ENCODE measurements at places on chromosomes 3 and 15. TPM values are rescaled to one million over a fixed set of nuclear protein-coding genes. Genes with fewer than 3 reads are reported as not detected.

The CNTN3 gene
- not detected for total RNA-seq

GRCh38 chr15:70343961-70344621, 246.4 kb upstream of the TLE3 start:
- H3K4me3 ChIP-seq: no peak overlapping the region
- H3K27ac ChIP-seq: no peak overlapping the region
- no peaks in the 10 kb centered on the region for H3K4me1 ChIP-seq
- no peaks in the 10 kb centered on the region for H3K36me3 ChIP-seq

GRCh38 chr3:178658694-178659325, 122.6 kb downstream of the KCNMB2 start:
- H3K4me1 ChIP-seq: no peaks in the 10 kb centered on the region
- no peak overlapping the region for H3K4me3 ChIP-seq
- H3K27ac ChIP-seq: no peak overlapping the region
- no peak for DNase-seq
- H3K36me3 ChIP-seq: no peaks in the 10 kb centered on the region

DNA sequence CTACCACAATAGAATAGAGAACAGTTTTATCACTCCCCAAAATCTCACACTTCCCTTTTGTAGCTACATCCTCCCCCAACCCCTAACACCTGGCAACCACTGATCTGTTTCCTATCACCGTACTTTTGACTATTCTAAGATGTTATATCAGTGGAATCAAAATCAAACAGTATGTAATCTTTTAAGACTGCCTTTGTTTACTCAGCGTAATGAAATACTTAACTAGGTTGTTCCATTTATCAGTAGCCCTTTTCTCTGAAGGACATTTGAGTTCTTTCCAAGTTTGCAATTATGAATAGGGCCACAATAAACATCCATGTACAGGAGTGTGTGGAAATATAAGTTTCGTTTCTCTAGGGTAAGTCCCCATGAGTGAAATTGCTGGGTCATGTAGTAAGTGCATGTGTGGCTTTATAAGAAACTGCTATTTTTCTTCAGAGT, 372.3 kb downstream of the SV2B start:
- H3K4me1 ChIP-seq: peaks cover 38% of the 10 kb centered on the region
- H3K36me3 ChIP-seq: no peaks in the 10 kb centered on the region
- peak overlapping the region; percentile 55 for H3K27ac ChIP-seq
- H3K27me3 ChIP-seq: peaks cover 9% of the 10 kb centered on the region
- peak; percentile 54 for DNase-seq

DNA sequence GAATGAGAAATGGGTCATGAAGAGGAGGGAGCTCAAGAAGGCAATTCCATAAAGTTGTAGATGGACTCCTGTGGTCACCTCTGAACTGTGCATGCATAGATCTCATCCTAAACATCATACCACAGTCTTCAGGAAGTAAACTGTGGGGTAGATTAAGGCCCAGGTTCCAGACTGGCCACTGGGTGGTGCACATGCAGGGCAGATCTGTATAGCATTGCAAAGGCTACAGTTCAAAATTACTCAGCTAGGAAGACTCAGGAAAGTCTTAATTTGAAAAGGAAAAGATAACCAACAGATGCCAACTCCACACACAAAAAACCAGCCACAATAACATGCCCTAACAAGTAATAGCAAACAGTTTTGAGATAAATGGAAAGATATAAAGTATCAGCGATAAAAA, 20.3 kb downstream of the KY start:
- H3K27ac ChIP-seq: no peak overlapping the region
- peaks cover 2% of the 10 kb centered on the region for H3K27me3 ChIP-seq
- no peaks in the 10 kb centered on the region for H3K36me3 ChIP-seq
- no peak overlapping the region for H3K4me3 ChIP-seq

- H3K27ac ChIP-seq: peak overlapping the region; percentile 92
- DNase-seq: no peak
- peaks cover 34% of the 10 kb centered on the region for H3K36me3 ChIP-seq
- peak overlapping the region; percentile 29 for H3K4me3 ChIP-seq
- peaks cover 36% of the 10 kb centered on the region for H3K4me1 ChIP-seq
- no peaks in the 10 kb centered on the region for H3K27me3 ChIP-seq
These were observed 130.3 kb downstream of the NR1I2 start for GRCh38 chr3:119912220-119912619.

GRCh38 chr15:80142646-80143045, 10.2 kb upstream of the FAH start:
- peaks cover 3% of the 10 kb centered on the region for H3K36me3 ChIP-seq
- no peak overlapping the region for H3K27ac ChIP-seq
- no peaks in the 10 kb centered on the region for H3K4me1 ChIP-seq
- no peak overlapping the region for H3K4me3 ChIP-seq
- no peaks in the 10 kb centered on the region for H3K27me3 ChIP-seq

GRCh38 chr3:136984837-136985236, 27.1 kb downstream of the IL20RB start:
- no peaks in the 10 kb centered on the region for H3K27me3 ChIP-seq
- no peak overlapping the region for H3K4me3 ChIP-seq
- H3K27ac ChIP-seq: no peak overlapping the region

DNA sequence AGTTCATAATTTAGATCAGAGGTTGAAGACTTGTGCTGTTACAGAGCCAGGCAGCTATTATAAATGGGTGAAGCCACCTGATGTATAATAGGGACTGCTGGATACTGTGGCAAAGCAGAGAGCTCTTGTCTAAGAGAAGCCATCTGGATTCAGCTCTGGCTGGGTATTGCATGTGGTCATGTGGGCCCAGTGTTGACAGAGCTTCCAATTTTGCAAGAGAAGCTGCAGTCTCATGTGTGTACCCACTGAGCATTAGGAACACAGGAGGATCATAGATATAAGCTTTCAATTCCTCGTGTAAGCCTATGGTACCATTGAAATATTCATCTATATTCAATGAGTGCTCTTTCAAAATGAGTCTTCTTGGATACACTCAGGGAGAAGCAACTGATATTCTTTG, 303.9 kb upstream of the SLCO3A1 start:
- H3K27me3 ChIP-seq: no peaks in the 10 kb centered on the region
- no peak for DNase-seq
- H3K4me1 ChIP-seq: no peaks in the 10 kb centered on the region
- no peak overlapping the region for H3K4me3 ChIP-seq
- no peak overlapping the region for H3K27ac ChIP-seq
- no peaks in the 10 kb centered on the region for H3K36me3 ChIP-seq

The ROBO1 gene
- total RNA-seq: 8.6 TPM

DNA sequence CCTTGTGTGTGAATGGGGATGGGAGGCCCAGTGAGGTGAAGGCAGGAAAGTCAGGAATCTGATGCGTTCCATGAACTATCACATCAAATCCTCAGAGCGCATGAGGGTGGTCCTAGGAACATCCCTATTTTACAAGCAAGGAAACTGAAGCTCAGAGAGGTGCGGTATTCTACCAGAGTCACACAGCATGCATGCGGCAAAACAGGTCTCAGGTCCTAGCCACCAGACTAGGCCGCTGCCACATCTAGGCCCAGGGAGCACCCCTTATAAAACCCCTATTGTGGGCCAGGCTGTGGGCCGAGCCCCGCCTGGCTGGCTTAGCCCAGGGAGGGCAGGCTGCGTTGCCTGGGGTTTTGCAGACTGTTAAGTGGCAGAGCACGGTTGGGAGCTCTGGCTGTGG, 17.9 kb upstream of the GRIP2 start:
- no peak overlapping the region for H3K27ac ChIP-seq
- H3K4me1 ChIP-seq: peaks cover 3% of the 10 kb centered on the region
- H3K4me3 ChIP-seq: no peak overlapping the region

DNA sequence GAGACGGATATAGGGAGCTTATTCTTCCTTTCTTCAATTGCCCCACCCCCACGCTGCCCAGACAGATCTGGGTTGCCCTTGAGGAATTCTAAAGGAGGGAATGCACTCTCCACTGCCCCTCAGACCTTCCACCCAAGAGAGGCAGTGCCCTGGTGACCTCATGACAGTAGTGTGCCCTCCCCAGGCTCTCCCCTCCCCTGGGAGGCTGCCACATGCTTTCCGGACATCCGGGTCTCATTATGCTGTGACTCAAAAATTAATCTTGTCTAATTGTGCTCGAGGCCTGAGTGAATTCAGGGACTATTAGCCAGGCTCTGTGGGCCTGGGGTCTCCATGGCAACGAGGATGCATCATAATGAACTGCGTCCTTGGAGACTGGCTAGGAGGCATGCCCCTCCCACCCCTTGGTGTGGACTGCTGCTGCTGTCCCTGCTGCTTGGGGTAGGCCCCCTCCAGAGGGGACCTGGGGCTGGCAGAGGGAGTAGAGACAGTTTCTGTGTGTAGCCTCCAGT, 20.8 kb downstream of the CORO2B start:
- no peak for DNase-seq
- no peak overlapping the region for H3K27ac ChIP-seq
- H3K36me3 ChIP-seq: no peaks in the 10 kb centered on the region
- H3K4me1 ChIP-seq: no peaks in the 10 kb centered on the region
- no peaks in the 10 kb centered on the region for H3K27me3 ChIP-seq

The MEIS2 gene
- total RNA-seq: 0.14 TPM

- no peaks in the 10 kb centered on the region for H3K36me3 ChIP-seq
- no peak overlapping the region for H3K27ac ChIP-seq
- H3K27me3 ChIP-seq: peaks cover 20% of the 10 kb centered on the region
- H3K4me1 ChIP-seq: no peaks in the 10 kb centered on the region
- H3K4me3 ChIP-seq: no peak overlapping the region
These were observed 39.2 kb downstream of the GPR176 start for GRCh38 chr15:39880718-39881387.

GRCh38 chr3:172675441-172676193, 35.2 kb downstream of the NCEH1 start:
- no peaks in the 10 kb centered on the region for H3K27me3 ChIP-seq
- peaks cover 2% of the 10 kb centered on the region for H3K4me1 ChIP-seq
- DNase-seq: no peak
- H3K36me3 ChIP-seq: no peaks in the 10 kb centered on the region

DNA sequence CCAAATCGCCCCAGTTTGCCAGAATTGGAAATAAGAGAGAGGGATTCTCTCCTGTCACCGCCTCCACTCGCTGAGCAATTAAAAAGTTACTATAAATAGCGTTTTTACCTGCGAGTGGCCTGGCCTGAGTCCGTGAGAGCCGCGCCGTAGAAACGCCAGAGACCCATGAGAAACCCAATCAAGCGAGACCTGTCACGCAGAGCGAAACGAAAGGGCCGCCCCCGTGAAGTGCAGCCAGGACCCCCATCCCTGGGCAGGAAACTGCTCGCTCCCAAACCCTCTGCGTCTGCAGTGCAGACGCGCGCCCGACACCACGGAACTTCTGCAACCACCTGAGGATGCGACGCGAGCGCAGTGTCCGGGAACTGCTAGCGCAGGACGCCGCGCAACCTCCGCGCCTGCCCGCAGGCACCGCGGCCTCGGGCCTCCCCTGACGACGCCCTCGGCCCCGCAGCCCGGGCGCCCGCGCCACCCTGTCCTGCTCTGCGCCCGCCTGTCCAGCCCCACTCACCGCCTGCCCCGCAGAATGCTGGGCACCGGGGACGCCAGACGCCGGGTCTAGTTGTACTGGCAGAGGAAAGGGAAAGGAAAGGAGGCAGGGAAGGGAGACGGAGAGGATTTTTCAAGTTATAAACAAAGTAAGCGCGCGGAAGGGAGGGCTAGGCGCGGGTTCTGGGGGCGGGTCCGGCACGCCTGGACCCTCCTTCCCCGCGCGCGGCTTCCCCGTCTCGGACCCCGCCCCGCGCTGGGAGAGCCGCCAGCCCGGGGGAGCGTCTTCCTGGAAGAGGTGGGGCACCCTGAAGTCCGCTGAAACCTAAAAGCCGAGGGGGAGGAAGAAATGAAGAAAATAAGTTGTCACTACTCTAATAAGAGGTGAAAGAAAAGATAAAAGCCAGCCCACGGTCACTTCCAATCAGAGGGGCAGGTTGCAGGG, at the start of gene PLSCR4:
Gene PLSCR4 (minus strand): TSS at position 657 of the 934 bp plus-strand sequence. CDS start 29,034 bp downstream, outside the sequence.
- peak; percentile 16 for DNase-seq
- no peaks in the 10 kb centered on the region for H3K4me1 ChIP-seq
- H3K36me3 ChIP-seq: no peaks in the 10 kb centered on the region
- H3K27me3 ChIP-seq: peaks cover 33% of the 10 kb centered on the region
- peak within 1 kb of the TSS; percentile 59 for H3K4me3 ChIP-seq

DNA sequence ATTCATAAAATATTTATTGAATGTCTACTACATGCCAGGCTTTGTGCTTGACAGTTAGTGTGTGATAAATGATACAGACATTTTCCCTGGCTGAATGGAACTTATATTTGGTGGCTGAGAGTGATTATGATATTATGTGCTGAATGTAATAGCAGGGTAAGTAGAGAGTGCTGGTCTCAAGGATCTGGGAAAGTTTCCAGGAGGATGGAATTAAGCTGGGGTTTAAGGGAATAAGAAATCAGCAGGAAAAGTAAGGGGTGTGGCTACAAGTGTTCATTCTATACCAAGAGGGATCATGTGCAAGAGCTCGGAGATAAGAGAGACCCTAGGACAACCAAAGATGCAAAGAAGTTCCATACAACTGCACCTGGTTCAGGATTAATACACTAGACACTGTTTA, 500.1 kb upstream of the CFAP20DC start:
- H3K27me3 ChIP-seq: no peaks in the 10 kb centered on the region
- H3K4me1 ChIP-seq: no peaks in the 10 kb centered on the region
- no peak overlapping the region for H3K27ac ChIP-seq

DNA sequence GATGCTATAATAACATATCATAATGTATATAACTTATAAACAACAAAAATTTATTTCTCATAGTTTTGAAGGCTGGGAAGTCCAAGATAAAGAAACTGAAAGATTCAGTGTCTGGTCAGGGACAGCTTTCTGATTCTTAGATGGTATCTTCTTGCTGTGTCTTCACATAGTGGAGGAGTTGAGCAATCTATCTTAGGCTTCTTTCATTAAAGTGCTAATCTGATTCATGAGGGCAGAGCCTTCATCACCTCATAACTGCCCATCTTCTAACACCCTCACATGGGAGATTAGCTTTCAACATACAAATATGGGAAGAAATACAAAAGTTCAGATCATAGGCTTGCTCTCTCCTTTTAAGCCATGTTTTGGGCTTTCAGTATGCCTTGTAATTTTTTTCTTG, 774.8 kb upstream of the EPHA6 start:
- H3K27me3 ChIP-seq: no peaks in the 10 kb centered on the region
- H3K36me3 ChIP-seq: no peaks in the 10 kb centered on the region
- no peak overlapping the region for H3K4me3 ChIP-seq
- no peak for DNase-seq

The SENP7 gene
- 11.4 TPM for total RNA-seq

DNA sequence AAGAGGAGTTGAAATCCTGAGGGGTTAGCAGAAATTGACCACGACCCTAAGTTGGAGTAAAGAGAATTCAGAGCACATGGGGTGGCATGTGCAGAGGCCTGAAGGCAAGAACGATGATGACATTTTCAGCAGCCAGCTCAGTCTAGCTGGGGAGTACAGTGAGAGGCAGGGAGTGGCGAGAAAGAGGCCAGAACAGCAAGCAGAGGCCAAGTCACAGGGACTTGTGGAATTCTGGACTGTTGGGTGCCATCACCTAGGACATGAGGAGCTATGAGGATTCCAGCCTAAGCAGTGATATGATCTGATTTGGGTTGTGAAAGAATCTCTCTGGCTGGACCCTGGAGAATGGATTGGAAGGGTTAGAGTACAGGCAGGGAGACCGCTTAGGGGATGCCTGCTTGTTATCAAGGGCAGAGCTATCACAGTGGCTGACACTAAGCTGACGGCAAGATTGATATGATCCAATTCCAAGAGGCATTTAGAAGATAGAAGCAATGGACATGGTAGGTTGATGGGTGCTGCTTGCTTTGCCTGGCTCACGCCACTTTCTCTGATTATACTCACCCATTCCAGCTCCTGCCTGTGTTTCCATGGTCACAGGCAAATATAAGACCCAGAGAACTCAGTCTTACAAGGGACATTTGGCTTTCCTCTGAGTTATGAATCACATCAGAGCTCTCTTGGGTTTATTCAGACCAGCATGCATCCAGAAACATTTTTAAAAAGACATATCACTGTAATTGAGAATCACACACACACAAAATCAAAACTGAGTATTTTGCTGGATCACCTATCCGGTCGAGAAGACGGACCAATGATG, 66.4 kb downstream of the LRTM1 start:
- no peak for DNase-seq
- H3K4me1 ChIP-seq: no peaks in the 10 kb centered on the region
- no peak overlapping the region for H3K27ac ChIP-seq
- H3K4me3 ChIP-seq: no peak overlapping the region
- no peaks in the 10 kb centered on the region for H3K36me3 ChIP-seq

The RASGRF1 gene
- total RNA-seq: not detected

The TIPARP gene
- total RNA-seq: 28.0 TPM

All from activated CD8-positive, alpha-beta T cell treated with anti-CD3 and anti-CD28 coated beads for 36 hours (primary cell).